GM18507 (cell line): ENCODE measurements at places on chromosomes 1 and 21.

DNA sequence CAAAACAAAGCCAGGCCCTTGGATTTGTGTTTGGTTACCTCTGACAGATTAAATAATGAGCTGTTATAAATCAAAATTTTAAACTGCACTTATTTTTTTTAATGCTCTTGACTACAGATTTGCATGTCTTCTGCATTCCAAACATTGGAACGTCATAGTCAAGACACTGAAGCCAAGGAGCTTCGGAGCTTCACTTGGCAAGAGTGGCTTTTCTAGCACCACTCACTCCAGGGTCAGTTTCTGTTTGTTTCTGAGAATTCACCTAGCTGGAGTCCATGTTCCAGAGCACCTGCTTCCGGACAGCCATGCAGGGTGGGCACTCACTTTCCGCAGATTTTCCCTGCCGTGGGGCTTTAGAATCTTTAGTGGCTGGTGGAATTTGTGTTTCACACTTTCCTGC lies 202.9 kb downstream of the ZP4 start:
- DNase-seq = no peak

- no peak for DNase-seq
These were observed 42.3 kb downstream of the NEK7 start for GRCh38 chr1:198199105-198199504.

- no peak for DNase-seq
These were observed 54.7 kb upstream of the DNAH14 start for GRCh38 chr1:224874775-224875174.

GRCh38 chr1:4093856-4094565 lies 193.9 kb upstream of the C1orf174 start:
- DNase-seq = no peak

- DNase-seq = no peak
These were observed 53.2 kb downstream of the RIPK4 start for GRCh38 chr21:41713495-41714281.

- no peak for DNase-seq
These were observed 1788.1 kb downstream of the BRINP3 start for GRCh38 chr1:188689542-188689941.

- DNase-seq = no peak
These were observed 63.0 kb upstream of the MPC2 start for GRCh38 chr1:167999877-168000276.

GRCh38 chr1:34290831-34291230 lies 114.1 kb downstream of the C1orf94 start:
- DNase-seq = no peak

- no peak for DNase-seq
These were observed 3.3 kb upstream of the FCN3 start for GRCh38 chr1:27377760-27378495.

GRCh38 chr1:183932412-183932811 lies 105.1 kb downstream of the COLGALT2 start:
- DNase-seq = no peak

- DNase-seq = no peak
These were observed 14.7 kb upstream of the NBPF11 start for GRCh38 chr1:148166558-148167492.

- no peak for DNase-seq
These were observed 1327.9 kb downstream of the BRINP3 start for GRCh38 chr1:189149547-189150375.

DNA sequence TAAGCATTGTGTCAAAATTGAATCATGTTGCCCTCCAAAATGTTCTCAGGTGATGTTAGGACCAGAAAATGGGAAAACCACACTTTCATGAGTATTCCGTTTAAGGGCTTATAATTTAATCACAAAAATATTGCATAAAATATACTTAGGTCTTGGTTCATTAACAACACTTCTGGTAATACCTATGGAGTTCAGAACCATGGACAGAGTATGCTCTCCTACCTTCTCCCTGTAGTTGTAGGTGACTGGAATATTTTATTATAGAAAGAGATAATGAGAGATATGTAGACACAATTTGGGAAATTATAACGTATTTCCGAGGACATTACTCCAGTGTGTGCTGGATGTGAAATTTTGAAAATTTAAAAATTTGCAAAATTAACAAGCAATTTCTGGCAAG lies 232.5 kb downstream of the NCAM2 start:
- no peak for DNase-seq

DNA sequence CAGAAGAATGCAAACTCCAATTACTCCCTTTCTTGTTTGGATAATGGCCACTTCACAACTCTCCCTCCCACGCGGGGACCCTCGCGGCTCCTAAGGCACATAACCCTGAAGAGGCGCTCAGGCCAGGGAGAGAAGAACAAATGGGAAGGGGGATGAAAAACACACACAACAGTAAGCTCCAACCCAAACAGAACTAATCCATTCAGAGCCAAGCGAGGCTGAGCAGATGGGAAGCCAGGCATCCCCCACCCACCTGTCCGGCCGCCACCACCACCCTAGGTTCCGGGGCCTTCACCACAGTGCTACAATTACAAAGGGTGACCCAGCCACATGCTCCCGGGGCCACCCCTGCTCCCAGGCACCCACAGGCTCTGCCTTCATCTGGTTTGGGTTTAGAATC lies 101.5 kb downstream of the MRPL37 start:
- DNase-seq = no peak

DNA sequence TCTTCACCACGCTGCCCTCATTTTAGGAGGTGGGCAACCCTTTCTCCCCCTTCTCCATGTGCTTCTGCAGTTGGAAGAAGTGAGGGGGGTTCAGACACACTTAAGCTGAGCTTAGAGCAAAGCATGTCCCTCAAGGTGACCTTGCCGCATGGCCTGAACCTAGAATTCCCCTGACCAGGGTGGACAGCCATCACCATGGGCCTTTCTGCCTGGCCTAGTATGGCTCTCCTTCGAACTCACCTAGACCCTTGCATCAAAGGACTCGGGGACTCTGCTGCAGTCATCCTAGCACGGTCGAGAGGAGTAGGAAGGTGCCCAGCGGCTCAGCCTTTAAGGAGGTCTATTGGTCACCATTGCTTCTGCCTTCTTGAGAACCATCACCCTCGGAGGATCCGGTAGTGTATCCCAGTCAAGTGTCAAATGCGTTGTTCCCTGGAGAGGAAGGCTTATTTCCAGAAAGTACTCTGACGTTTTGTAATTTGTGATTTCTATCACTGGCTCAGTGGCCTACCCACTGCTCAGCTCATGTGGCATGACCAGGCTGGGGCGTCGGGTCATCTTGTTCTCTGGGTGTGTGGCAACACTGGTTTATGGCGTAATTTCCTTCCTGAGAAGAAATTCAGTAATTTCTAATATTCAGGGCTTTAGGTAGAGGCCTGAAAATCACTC lies at the start of gene KCNE1:
TSS of gene KCNE1 (minus strand) at position 424 of the 669 bp plus-strand sequence. CDS start 62,576 bp downstream, outside the sequence.
- no peak for DNase-seq

DNA sequence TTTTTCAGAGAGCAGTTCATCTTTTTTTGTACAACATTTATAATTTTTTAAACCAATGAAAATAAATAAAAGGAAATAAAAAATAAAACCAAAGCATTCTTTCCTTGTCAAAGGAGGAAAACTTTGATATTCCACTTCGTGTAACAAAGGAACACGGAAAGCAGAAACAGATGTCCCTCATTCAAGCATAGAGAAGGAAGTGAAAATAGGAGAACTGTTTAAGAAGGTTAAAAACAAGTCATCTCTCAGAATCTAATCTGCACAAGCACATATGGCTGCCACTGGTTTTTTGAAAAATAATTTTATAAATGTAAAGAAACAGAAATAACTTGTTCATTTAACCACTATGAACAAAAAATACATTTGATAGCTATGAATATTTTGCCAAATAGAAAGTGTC lies 35.9 kb upstream of the ZNF644 start:
- DNase-seq = no peak

- no peak for DNase-seq
These were observed 13.8 kb downstream of the CFAP74 start for GRCh38 chr1:1989789-1990188.

GRCh38 chr1:145992958-145993617 lies 3.3 kb downstream of the TXNIP start:
- DNase-seq = no peak

- DNase-seq = no peak
These were observed 1058.0 kb upstream of the ADGRL4 start for GRCh38 chr1:80064524-80064923.

- no peak for DNase-seq
These were observed 138.2 kb upstream of the SPAG17 start for GRCh38 chr1:118323246-118323645.

DNA sequence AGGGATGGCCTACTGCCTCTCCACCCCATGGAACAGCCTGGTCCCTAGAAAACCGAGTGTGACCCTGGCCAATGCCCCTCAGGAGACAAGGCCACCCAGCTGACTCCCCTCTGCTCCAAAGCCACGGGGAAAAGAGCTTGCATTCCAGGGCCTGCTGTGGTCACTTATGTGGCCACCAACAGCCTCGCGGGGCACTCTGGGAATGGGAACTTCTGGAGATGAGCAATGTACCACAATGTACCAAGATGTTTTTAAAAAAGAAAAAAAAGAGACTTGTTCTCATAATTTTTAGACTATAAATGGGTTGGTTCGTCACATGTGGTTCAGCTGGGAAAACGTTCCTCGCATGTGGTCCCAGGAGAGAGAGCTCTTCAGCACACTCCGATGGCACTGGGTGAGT lies 62.8 kb downstream of the SLC66A1 start:
- no peak for DNase-seq

- no peak for DNase-seq
These were observed 40.6 kb downstream of the DRAM2 start for GRCh38 chr1:111099289-111099688.
